ENCODE measurements at places on chromosomes 6 and 20.

DNA sequence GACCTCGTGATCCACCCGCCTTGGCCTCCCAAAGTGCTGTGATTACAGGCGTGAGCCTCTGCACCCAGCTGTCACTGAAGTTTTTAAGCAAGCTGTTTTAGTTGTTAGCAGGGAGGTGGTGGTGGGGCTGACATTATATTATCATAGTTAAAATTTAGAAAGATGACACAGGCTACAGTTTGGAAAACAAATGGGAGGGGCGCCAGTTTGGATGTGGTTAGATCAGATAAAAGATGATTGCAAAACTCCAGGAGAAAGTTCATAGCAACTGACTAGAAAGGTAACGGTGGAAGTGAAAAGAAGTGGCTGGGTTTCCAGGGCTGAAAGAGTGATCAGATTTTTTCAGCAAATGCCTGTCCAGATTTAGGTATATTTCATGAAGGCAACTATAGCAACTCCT is 311.9 kb upstream of the CITED2 start:
- no peak for DNase-seq

DNA sequence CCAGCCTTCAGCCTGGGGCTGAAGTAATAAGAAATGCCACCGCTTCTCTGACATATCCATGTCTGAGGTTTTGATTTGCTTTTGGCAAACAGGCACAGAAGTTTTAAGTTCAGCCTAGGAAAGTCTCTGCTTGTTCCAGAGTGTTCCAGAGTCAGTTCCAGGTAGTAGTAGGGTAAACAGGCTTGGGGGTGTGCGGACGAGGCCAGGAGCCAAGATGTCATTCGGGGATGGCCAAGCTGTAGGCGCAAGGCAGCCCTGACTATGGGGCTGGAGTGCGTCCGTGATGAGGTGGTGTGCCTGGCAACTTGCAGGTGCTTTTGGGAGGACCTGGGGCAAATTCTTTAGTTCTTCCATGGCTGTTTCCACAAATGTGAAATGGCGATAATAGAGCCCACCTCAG is 60.3 kb downstream of the IRF4 start:
- no peak for DNase-seq

DNA sequence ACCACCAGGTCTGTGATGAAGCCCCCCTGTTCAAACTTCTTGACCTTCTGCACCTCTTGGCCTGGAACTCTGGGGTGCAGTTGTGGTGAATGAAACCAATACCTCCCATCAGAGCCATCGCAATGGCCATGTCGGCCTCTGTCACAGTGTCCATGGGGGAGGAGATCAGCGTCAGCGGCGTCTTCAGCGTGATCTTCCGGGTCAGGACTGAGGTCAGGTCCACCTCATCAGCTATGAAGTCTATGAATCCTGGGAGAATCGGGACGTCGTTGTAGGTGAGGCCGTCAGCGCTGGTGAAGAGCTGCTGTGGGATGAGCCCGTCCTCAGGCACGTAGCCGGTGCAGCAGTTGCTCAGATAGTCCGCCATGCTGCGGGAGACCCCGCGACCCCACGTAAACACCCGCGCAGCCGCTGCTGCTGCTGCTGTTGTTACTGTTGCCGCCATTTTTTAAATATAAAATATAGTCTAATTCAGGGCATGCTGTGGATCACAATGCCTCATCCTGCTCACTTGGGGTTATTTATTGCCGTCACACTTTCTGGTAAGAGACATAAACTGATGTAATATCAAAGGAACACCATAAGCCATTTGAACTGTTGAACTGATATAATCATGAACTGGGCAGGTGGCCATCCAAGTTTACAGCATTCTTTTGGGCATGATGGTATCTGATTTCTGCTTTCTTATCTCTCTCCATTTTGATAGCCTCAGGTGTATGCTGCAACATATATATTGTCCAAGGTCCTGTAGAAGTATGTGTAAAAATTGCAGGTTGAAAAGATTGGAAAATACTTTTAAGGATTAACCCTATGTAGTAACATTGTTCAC is 18.7 kb upstream of the RNF144B start:
- no peak for DNase-seq

GRCh38 chr6:169499848-169500247 is 202.0 kb downstream of the WDR27 start:
- no peak for DNase-seq

- DNase-seq, result no peak
Observed at GRCh38 chr20:2899243-2899642, 26.0 kb downstream of the PTPRA start.

DNA sequence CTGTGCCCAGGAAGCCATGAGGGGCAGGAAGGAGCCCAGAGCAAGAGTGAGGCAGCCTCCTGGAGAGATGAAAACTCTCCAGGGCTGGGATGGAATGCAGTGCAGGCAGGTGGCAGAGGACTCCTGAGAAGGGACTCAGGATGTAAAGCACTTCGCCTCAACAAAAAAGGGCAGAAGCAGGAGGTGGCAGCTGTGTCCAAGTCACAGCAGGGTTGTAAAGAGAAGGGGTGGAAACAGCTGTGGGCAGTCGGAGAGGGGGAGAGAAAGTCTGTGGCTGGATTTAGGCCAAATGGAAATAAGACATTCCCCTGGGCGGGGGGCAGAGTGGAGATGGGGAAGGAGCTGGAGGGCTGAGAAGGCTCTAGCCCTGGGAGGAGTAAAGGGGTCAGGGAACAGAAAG is 34.9 kb downstream of the CYP21A2 start:
- DNase-seq, result peak; percentile 26

GRCh38 chr6:30781395-30781742 is 37.0 kb upstream of the IER3 start:
- no peak for DNase-seq

DNA sequence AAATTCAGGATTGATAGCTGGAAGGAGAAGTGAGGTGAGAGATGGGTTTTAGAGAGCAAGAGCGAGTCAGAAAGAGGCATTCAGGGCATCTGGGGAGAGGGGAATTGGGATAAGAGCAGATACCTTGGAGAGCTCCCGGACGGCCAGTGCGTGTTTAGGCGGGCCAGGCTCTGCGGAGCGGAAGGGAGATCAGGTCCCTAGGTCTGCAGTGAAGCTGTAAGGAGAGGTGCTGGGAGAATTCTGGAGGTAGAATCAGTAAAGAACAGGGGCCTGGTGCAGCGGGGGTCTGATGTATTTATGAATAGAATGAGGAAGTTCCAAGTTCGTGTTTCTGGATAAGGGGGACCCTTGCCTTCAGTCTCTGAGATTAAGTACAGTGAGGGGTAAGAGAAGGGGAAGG is 47.4 kb upstream of the FAM83D start:
- DNase-seq, result no peak

GRCh38 chr20:36908603-36909002 is 32.7 kb downstream of the TLDC2 start:
- DNase-seq, result no peak

DNA sequence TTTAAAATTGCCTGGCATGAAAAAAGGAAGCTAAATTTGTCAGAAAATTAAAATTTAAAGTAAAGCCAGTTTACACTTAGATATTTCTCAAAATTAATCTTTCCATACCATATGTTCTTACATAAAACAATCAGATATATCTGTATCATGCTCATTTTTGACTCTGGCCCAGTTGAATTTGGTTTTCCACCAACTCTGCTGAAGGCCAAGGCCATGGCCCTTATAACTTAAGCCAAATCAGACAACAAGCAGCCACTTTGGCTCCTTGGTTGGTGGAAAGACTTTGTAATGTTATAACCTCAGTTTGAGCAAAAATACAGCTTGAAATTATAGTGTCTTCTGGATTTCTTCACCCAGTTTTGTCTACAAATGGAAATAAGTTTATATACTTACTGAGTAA is 97.3 kb downstream of the CENPW start:
- DNase-seq, result no peak

DNA sequence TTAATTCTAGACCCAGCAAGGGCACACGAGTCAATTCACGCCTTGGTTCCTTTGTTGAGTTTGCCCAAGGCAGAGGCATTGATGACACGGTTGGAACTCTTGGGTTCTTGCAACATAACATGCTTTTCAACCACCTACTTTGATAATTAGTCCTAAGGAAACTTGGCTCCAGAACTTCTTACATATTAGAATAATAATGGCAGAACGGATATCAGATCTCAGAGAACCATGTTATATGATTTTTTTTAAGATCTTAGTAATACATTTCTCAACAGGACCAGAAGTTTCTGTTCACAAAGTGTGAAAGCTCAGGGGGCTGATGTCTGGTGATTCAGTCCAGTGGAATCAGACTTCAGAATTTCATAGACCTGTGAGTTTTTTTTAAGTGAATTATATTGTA is 19.2 kb downstream of the SPTLC3 start:
- DNase-seq, result no peak

DNA sequence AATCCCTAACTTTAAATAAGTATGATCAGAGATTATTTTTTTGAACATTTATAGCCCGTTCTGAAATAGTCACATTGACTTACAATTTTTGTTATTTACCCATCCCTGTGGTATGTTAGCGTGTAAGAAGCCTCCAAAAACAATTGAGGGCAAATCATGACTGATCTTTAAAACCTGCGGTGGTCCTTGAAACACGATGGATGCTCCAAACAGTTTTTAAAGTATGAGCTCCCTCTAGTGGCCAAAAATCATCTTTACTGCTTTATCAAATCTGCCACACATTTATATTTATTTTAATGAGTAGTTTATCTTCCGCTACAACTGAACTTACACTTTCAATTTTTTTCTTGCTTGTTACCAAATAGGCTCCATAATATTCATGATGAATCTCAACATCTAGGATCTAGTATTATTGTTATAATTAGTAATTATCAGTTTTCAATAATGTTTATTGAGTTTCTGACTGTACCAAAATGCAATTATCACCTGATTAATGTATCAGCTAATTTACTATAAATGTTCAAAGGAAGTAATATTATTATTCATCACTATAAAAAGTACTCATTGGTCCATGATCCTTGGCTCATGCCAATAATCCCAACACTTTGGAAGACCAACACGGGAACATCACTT is 52.2 kb downstream of the MARCKS start:
- peak; percentile 11 for DNase-seq

DNA sequence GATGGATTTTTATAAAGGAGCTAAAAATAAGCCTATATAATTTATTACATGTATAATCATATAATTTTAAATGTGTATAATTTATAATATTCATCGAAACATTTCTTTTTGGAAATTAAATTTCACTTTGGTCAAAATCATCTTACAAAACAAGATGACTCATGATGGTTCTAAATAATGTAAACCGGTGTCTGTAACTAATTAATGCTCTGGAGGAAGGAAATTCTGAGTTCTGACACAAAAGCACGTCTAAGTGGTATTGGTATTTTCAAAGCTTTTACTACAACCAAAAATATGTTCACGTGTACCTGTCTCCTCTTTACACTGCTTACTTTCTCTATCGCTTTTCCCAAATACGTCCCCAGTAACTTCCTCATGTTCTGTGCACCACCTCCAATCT is 134.1 kb downstream of the MTHFD1L start:
- DNase-seq, result no peak

GRCh38 chr6:165587206-165587605 is 75.8 kb downstream of the PDE10A start:
- no peak for DNase-seq

- DNase-seq, result peak; percentile 92
Observed at GRCh38 chr6:52642368-52642767, 28.5 kb upstream of the TMEM14A start.

DNA sequence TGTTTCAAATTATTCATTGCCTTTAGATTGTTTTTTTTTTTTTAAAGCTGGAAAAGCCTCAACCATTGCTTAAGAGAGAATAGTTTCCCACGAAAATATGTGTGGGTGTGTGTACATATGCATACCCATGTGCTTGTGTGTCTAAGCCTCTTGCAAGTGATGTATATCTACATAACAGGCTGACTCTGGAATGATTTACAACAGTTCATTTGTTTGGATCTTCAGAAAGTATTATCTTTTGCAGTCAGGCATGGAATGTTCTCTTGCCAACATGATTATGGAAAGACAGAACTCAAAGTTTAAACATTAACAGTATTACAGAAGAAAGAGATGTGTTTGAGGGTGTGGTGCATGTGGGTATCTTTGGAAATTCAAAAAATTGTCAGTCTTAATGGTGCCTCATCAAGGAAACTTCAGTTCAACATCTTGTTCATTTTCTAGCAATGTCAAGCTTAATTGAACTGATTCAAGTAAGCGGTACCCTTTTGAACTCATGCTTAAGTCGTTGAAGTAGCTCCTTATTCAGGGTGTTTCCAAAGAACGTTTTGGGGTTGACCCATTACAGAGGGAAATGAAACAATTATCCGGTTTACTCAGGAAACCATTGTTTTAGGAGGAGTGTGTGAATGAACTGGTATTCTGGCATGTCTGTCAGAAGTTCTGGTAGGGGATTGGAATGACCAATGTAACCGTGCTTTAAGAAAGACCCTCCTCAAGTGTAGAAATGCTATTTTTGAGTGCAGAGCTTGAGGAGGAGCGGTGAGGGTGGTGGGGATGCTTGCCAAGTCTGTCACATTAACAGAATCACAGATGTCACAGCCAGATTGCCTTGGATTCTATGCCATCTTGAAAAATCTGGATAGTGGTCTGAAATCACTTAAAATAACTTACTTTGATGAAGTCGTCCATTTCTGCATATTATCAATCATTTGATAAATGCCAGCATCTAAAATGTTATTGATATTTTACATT is 60.3 kb downstream of the ADGRG6 start:
- no peak for DNase-seq

- DNase-seq, result peak; percentile 23
Observed at GRCh38 chr6:168157272-168158212, 78.5 kb upstream of the FRMD1 start.

DNA sequence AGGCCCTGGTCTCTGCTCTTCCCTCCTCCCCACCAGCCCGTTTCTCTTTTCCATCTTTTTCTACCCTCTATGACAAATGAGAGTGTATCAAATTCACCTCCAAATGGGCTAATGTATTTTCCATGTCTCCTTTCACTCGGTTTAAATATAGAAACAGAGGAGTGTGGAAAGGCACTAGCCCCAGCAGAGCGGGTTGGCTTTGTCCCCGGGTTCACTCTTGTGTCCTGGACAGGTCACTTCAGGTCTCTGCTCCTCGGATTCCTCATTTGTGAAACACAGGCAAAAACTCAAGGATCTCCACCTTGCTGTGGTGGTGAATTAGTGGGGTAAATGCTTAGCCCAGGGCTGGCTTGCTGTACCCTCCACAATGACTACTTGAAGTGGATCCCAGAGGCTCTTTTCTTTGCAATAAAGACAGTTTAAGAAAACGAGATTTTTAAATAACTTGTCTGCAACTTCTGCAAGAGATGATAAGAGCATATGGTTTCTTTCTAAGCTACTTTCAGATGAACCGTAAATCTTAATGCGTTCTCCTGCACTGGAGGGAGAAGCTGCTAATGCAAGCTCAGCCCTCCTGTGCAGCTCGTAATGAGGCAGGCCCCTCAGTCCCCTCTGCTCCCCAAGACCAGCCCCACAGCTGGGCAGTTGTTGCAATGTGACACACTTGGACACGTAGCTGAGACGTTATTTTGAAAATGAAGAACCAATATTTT is 292.9 kb downstream of the THBS2 start:
- no peak for DNase-seq

- peak; percentile 34 for DNase-seq
Observed at GRCh38 chr6:73388800-73389512, 5.7 kb upstream of the DDX43 start.

GRCh38 chr6:10451394-10451793 is 36.5 kb upstream of the TFAP2A start:
- no peak for DNase-seq

GRCh38 chr6:148250975-148251685 is 91.5 kb upstream of the SASH1 start:
- no peak for DNase-seq

- no peak for DNase-seq
Observed at GRCh38 chr6:48881551-48881950, 581.5 kb downstream of the MMUT start.

Measured in DMS79 (cell line).